ENCODE measurements at places on chromosomes 6 and 20.

- DNase-seq: peak; percentile 29
Measured at GRCh38 chr20:58048096-58048702, 180.3 kb downstream of the ANKRD60 start.

GRCh38 chr6:139313784-139314545 lies 22.2 kb upstream of the TXLNB start:
- no peak for DNase-seq

GRCh38 chr20:4546786-4547185 lies 174.9 kb upstream of the PRND start:
- DNase-seq: peak; percentile 38

GRCh38 chr6:56655996-56656395 lies 13.3 kb upstream of the DST start:
- DNase-seq: no peak

DNA sequence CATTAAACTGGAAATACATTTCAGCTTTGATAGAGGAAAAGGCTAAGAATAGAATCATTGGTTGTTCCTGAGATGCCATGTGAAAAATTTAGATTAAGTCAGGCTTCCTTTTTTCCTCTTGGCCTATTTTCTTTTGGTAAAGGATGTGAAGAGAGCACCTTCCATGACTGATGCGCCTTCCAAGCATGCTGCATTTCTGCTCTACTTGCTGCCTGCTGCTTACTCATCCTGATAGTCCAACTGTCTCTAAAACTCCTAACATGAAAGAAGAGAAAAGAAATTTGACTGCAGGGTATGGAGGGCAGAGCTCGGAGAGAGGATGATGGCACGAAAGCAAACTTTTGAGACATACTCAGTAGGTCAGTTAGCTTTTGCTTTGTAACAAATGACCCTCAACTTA lies 28.8 kb downstream of the SNAP25 start:
- no peak for DNase-seq

DNA sequence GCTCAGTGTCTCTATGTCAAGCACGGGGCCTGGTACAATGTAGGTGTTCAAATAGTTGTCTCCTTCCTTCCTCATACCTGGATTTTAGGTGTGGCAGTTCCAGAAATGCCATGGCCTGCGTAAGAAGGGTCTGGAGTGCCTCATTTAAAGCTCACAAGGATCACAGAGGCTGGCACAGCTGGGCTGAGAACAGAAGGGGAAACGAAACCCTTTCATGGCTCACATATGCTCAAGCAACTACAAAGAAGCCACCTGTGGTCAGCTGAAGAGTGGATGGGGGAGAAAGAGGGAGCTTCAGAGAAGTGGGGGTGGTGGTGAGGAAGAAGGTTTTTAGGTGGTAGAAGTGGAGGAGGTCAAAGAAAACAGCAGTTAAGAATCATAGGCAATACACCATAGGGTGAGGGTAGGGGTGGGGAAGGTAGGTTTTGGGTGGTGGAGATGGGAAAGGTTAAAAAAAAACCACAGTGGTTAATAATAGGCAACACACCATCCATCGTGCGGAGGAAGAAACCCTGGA lies 17.0 kb upstream of the TOP1 start:
- DNase-seq: no peak

- DNase-seq: no peak
Measured at GRCh38 chr6:13253272-13253671, 75.1 kb downstream of the TBC1D7 start.

- DNase-seq: no peak
Measured at GRCh38 chr6:142872376-142872775, 72.6 kb downstream of the HIVEP2 start.

DNA sequence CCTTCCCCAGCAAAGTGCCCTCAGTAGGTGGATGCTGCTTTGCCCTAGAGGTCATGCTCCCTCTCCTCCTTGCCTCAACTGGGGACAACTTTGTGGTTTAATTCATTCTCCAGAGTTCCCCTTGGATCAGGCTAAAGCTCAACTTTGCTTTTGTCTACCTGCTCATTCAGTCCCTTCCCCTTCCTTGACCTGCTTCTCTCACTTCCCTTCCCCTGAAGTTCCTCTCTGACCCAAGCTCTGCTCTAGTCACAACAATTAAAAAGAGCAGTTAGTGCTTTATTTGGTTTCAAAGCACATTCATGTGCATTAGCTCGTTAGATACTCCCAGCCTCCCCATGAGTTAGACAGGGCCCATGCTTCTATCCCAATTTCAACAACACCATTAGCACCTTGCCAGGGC lies 71.3 kb downstream of the DZANK1 start:
- DNase-seq: no peak

GRCh38 chr6:134041093-134041492 lies 11.3 kb downstream of the SLC2A12 start:
- DNase-seq: no peak

DNA sequence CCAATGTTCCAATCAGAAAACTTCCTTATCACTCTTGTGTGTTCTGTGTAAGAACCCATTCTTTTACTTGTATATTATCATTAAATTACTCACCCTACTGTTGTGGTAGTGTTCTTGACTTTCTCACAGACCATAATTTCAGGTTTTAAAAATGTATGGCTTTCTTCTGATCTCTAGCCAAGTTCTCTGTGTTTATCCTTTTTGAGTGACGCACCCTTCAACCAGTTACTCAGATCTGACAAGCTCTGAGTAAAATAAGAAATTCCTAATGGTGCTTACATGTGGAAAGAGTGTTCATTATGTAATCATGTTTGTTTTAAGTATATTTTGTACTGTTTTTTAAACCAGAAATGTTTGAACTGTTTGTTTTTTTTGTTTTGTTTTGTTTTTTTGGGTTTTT lies 11.0 kb downstream of the TBPL1 start:
- DNase-seq: no peak

- DNase-seq: no peak
Measured at GRCh38 chr20:62647521-62648317, 5.4 kb downstream of the SLCO4A1 start.

- DNase-seq: no peak
Measured at GRCh38 chr20:38927902-38928578, 1.8 kb downstream of the FAM83D start.

DNA sequence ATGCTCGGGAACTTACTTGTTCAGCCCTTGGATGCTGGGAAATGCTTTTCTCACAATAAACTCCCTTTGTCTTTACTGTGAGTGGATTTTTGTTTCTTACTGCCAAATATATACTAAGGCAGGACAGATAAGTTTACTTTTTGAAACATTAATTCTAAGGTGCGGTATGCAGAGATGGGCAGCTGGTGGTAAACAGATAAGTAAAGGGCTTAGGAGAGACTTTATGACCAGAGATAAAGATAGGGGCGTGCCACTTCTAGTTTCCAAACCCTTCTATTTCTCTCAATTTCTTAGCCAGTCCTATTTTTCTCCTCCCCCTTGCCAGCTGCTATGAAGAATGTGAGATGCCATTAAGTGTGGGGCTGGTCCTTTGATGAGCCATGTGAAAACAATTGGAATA lies 16.3 kb downstream of the SAMD3 start:
- no peak for DNase-seq

GRCh38 chr6:125828476-125829039 lies 37.8 kb downstream of the NCOA7 start:
- DNase-seq: no peak

- peak; percentile 44 for DNase-seq
Measured at GRCh38 chr20:3251806-3252205, 12.8 kb upstream of the SLC4A11 start.

DNA sequence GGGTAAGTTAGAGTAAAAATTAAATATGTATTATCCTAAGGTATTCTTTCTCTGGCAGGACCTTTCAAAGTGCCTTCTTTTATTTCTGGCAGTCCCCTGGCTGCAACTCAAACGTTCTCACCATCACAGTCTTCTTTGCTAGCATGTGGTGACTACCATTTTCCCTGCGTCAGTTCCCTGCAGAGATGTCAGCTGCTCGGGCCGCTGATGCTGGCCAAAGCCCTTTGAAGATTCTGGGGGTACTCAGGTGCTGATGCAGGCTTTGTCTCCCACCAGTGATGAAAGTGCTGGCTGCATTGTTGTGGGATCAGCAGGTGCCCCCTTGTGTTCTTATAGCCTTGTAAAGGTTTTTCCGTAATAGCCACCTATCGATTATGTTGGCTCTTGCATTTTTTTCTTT lies 140.1 kb downstream of the BTBD3 start:
- DNase-seq: no peak

- DNase-seq: no peak
Measured at GRCh38 chr20:60211618-60212463, 253.6 kb downstream of the CDH26 start.

GRCh38 chr6:25127076-25127837 lies 151.9 kb upstream of the CARMIL1 start:
- DNase-seq: no peak

DNA sequence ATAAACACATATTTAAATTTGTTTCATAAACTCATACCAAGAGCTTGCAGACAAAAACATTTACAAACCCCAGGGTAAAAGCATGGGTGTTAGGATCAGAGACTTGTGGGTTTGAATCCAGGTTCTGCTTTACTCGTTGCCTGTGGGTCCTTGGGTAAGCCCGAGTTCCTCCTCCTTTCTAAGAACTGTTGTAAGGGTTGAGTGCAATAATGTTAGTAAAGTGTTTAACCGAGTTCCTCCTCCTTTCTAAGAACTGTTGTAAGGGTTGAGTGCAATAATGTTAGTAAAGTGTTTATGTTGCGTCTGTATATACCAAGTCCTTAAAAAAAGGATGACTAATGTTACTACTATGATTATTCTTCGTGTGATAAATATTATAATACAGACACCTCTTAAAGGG lies 18.7 kb downstream of the CCDC170 start:
- no peak for DNase-seq

- no peak for DNase-seq
Measured at GRCh38 chr6:164926686-164927085, 382.7 kb downstream of the C6orf118 start.

GRCh38 chr6:42754759-42755158 lies 8.9 kb upstream of the TBCC start:
- no peak for DNase-seq

- DNase-seq: no peak
Measured at GRCh38 chr6:141033101-141033500, 1099.6 kb upstream of the GJE1 start.

DNA sequence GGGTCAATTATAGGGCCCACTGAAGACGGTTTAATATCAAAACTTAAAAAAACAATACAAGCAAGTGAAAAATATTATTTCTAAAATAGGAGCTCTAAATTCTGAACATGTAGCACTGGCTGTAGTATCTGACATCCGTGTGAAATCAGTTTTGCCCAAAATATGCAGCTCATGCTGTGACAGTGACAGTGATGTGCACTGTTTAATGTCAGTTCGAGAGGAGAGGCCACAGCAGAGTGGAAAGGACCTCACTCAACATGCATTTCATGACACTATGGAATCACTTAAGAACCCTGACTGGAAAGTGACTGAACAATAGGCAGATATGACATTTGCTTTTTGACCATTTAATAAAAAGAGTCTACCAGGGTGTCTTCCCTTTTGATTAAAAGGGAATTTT lies 397.0 kb downstream of the FRK start:
- no peak for DNase-seq

- no peak for DNase-seq
Measured at GRCh38 chr6:30568245-30568644, 3.0 kb upstream of the ABCF1 start.

DNA sequence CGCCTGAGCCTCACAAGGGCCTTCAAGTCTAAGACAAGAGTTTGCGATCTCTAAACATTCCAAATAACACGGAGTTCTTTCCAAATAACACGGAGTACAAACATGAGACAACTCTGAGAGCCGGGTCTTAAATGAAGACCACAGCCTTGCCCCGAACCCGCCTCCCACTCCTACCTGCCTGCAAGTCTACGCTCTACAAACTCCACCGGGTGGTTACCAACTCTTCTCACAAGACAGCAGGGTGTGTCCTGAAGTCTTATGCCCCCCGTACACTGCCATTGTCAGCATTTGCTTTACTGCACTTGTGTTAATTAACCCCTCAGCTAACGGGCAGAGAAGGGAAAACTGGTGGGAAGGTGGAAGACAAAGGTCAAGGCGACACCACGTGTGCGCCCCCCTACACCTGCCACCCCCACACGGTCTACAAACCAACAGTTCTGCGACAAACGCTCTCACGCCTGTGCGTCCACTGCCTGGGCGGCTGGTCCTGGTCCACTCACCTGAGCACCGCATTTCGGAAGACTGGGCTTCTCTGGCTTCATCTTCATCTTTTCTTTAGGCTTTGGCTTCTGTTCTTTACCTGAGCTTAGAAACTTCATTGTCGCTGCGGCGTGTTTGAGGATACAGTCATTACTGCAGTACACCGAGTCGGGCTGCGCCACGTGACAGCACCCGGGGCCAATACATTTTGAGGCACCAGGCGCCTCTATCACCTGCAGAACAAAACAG lies 19.5 kb downstream of the DIDO1 start:
- DNase-seq: no peak

DNA sequence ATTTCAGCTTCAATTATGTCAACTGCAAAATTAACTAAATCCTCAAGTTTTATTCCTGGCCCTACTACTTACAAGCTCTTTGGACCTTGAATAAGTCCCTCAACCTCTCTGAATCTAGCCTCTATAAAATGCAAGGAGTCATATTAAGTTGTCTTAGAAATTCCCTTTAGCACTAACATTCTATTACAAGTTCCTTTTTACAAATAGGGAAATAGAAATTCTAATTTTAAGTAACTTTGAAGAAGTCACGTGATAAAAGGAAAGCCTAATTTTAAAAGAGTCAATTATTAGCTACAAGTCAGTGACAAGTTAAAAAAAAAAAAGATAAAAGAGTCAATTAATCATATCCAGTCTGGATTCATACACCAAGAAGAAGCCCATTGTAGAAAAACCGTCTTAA lies 24.6 kb upstream of the GTF3C6 start:
- DNase-seq: no peak

DNA sequence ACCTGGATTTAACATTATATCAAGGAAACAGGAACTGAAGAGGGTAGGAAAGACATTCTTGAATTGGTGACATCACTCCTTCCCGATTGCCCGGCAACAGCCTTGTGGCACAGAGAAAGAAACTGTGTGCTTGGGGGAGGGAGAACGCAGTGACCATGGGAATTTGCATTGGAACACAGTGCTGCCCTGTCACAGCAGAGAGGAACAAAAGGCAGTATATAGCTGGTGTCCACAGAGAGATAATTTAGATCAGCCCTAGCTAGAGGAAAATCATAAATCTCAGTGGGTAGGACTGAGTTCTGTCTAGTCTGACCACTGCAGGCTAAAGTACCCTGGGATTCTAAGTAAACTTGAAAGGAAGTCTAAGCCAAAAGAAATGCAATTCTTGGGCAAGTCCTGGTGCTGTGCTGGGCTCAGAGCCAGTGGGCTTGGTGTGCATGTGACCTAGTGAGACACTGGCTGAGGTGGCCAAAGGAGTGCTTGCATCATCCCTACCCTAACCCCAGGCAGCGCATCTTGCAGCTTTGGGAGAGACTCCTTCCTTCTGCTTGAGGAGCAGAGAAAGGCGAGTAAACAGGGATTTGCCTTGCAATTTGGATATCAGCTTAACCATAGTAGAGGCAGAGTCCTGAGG lies 697.6 kb downstream of the HACE1 start:
- no peak for DNase-seq

- peak; percentile 42 for DNase-seq
Measured at GRCh38 chr20:23050076-23050838, 785 bp upstream of the THBD start.

DNA sequence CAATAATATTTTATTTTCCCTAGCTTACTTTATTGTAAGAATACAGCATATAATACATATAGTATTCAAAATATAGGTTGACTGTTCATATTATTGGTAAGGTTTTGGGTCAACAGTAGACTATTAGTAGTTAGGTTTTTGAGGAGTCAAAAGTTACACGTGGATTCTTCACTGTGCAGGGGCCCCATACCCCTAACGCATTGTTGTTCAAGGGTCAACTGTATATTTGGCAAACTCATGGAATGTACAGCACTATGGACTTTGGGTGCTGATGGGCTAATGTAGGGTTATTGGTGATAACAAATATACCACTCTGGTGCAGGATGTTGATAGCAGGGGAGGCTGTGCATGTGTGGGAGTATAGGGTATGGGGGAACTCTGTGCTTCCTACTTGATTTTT lies 397.2 kb downstream of the BCKDHB start:
- DNase-seq: no peak
